Stimulated activated CD4-positive, alpha-beta T cell treated with anti-CD3 and anti-CD28 coated beads, Interleukin-4, amount 100 ng/mL, for 1 hour (primary cell): ENCODE measurements at places on chromosomes 1 and 21.
A peak's percentile ranks its signal among the peaks of the same experiment; 100 is the strongest.

- DNase-seq = no peak
Measured at GRCh38 chr21:34192646-34193285, 119.4 kb downstream of the MRPS6 start.

GRCh38 chr1:1291548-1292441, 11.6 kb downstream of the SCNN1D start:
- peak; percentile 73 for DNase-seq

- no peak for DNase-seq
Measured at GRCh38 chr1:223203034-223203408, 60.0 kb upstream of the TLR5 start.

GRCh38 chr1:118896416-118896815, 91.7 kb downstream of the TBX15 start:
- DNase-seq = no peak

DNA sequence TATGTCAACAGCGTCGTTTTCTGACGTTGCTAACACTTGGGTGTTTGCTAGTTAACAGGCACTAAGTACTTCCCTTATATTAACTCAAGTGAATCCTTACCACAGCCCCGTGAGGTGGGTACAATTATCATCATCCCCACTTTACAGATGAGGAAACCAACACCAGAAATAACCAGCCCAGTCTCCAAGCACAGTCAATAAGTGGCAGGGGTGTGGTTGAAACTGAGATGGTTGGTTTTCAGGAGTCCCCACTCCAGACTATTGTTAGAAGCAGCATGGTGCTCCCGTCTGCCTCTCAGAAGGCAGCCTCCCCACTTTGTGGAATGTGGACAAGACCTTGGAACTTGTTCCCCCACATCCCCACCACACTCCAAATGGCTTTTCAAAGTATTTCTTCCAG, 45.7 kb upstream of the ACOT11 start:
- no peak for DNase-seq

DNA sequence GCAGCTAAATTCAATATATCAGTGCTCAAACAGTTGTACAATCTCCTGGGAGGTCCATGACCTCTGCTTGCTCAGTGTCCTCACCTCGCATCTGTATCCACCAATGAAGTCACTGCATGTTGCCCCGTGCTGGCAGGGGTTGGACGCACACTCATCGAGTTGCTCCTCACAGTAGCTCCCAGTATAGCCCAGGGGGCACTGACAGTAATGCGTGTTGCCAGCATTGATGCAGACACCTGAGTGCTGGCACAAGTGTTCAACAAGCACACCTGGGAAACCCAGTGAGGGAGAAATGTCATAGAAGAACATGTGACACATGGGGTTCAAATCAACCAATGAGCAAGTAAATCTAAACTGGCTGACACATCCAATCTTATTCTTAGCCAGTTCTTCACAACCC, 40.9 kb upstream of the ADAM30 start:
- no peak for DNase-seq

DNA sequence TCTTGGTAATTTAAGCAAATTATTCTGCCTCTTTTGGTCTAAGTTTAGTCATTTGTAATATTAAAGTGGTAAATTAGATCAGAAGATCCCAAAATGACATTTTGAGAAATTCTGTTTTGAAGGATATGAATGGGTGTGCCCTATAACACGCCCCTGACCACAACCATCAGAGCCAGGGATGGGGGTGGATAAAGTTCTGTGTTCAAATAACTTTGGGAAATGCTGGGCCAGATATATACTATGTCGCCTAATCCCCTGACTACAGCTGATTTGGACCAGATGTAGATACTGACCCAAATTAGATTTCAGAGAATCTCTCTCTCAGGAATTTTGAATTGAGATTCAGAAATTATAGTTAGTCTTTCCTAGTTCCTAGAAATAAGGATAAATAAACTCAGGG, 21.2 kb upstream of the EDEM3 start:
- no peak for DNase-seq

GRCh38 chr1:56473582-56474270, 105.6 kb downstream of the PLPP3 start:
- no peak for DNase-seq

- no peak for DNase-seq
Measured at GRCh38 chr21:45535341-45536081, 6.7 kb downstream of the SLC19A1 start.

DNA sequence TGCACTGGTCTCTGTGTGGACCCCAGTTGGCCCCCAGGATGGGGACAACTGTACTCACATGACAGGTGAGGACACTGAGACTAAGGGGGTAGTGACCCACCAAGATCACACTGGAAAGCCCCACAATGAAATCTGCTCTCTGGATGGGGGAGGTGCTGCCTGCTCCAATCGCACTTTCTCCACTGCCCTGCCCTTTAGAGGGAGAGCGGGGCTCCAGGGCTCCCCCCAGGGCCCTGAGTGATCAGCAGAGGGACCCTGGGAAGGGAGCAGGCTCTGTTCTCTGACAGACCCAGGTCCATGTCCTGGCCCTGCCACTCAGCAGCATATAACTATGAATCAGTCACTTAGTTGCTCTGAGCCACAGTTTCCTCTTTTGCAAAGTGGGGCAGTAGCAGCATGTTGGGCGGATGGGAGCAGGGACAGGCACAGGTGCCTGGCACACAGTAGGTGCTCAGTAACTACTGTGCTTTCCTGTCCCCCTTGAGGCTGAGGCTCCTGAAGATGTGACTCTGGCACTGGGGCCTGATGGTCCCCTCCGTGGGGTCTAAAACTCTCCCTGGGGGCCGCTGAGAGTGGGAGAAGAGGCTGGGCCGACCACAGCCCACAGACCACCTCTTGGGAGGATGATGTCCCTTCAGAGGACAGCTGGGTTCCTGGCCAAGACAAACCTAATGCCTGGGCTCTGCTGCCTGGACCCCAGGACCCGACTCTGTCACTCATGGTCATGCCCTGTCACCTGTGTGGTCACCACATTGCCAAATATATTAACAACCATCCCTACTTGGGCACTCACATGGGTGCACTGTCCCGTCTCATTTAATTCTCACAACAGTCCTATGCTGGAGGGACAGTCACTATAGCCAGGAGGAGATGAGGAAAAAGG, 222.7 kb downstream of the PTPRU start:
- no peak for DNase-seq

- no peak for DNase-seq
Measured at GRCh38 chr1:205945069-205945468, 1.8 kb upstream of the SLC26A9 start.

DNA sequence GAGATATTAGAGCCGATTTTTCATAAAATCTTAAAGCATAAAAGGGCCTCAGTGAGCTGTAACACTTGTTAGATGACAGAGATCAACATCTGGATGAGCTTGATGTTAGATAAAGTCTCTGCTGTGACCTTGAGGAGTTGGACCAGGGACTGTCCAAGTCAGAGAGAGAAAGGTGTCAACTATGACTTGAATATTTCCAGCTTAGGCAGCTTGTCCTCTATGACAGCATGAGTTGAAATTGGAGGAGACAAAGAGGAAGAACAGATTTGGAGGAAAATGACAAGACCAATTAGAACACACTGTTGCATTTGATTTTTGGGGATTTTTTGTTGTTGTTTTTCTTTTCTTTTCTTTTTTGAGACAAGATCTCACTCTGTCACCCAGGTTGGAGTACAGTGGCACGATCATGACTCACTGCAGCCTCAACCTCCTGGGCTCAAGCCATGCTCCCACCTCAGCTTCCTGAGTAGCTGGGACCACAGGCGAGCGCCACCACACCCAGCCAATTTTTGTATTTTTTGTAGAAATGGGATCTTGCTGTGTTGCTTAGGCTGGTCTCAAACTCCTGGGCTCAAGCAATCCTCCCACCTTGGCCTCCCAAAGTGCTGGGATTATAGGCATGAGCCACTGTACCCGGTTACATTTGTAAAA, 35.3 kb upstream of the CLIC4 start:
- DNase-seq = no peak
